ENCODE measurements at places on chromosomes 6 and 20.
A peak's percentile ranks its signal among the peaks of the same experiment; 100 is the strongest.

DNA sequence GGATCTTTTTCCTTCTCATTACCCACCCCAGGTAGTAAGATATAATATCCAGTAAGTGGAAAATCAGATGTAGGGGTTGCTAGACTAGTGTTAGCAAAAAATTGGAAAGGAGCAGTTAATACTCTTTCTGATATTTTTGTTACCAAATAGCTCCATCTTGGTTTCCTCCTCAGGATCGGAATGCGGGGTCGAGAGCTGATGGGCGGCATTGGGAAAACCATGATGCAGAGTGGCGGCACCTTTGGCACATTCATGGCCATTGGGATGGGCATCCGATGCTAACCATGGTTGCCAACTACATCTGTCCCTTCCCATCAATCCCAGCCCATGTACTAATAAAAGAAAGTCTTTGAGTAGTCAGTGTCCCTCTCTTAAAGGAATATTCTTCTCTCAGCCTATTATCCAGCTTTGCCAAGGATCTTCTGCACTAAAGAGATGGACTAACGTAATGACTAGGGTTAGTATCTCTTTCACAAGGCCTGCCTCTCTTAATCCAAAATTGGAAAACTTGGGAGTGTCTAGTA lies 1.5 kb downstream of the ROMO1 start:
- DNase-seq = no peak

DNA sequence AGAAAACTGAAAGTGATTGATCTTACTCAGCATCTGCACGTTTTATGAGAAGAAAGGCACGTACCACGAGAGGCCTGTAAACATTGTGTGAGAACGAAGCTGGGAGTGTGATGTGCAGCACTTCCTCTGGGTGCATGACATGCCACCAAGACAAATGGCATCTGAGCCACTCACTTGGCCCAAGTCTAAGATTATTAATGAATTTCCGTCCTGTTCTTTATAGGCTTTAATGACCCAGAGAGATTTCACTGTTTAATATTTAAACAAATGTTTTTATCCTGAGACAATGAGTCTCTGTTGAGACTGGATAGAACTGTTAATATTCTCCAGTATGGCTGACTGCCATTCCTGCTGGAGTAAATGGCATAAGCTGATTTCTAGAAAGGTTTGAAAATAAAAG lies 172.6 kb upstream of the PHACTR1 start:
- no peak for DNase-seq

- DNase-seq = peak; percentile 71
Measured at GRCh38 chr6:148342350-148343046, at the start of gene SASH1. TSS of gene SASH1 (plus strand) at chr6:148342838. CDS start at chr6:148343068, 230 bp downstream.

- DNase-seq = no peak
Measured at GRCh38 chr6:139641376-139641775, 266.9 kb upstream of the CITED2 start.

DNA sequence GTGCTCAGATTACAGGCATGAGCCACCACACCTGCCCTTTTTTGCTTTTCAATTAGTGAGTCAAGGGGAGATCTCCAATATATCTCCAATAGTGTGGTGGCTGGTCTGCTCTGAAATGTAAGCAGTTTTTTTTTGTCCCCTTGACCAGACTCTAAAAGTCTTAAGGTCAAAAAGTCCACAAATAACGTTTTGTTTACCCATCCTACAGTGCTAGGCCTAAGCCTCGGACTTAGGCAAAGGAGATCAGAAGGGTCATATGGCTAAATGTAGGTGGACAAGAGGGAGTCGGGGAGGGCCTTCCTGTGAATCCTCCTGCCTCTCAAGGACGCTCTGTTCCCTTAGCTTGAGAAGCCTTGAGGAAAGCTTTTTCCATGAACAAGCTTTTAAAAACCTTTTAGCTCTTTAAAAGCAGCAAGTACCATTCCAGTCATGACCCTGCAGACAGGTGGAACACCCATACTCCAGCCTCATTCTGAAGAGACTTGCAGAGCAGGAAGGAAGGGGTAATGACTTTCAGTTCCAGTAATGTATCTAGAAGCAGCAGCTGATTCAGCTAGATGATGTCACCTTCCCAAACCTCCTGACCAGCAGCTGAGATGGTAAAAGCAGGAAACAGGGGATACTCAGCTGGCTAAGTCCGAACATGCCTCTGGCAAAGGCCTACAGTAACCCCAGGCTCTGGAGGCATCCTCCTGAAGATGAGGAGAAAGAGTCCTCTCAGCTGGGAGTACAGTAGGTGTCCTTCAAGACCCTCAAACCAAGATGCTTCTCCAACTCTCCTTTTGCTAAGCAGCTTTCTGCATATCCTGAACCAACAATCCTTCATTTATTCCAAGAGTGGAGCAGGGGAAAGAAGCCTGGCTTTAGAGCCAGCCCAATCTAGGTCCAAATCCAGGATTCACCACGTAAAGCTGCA lies 23.6 kb downstream of the BCL2L1 start:
- peak; percentile 79 for DNase-seq

GRCh38 chr6:162385980-162386379 lies 341.6 kb downstream of the PRKN start:
- DNase-seq = no peak

DNA sequence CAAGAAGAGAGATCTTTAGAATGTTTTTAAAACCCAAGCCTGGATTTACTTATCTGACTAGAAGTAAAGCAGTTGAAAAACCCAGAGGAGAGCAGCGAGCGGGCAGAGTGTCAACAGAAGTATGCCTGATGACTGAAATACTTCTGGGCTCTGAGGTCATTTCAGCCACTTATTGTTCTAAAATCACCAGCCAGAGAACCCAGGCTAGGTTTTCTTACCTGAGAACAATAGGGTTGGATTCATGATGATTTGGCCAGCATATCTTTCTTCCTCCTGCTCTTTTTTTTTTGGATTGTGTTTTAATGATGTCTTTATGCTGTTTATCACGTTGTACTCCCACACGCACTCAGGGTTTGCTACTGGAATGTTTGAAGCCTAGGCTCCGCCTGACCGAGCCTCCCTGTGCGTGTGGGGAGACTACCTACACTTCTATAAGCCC lies 63.0 kb upstream of the KIF25 start:
- no peak for DNase-seq

GRCh38 chr6:129865013-129865412 lies 3.9 kb upstream of the TMEM244 start:
- no peak for DNase-seq

GRCh38 chr6:145475794-145476396 lies 259.4 kb downstream of the EPM2A start:
- DNase-seq = no peak

- DNase-seq = no peak
Measured at GRCh38 chr20:39861381-39861780, 827.7 kb downstream of the MAFB start.

GRCh38 chr6:38728203-38728602 lies 13.1 kb downstream of the DNAH8 start:
- DNase-seq = no peak

DNA sequence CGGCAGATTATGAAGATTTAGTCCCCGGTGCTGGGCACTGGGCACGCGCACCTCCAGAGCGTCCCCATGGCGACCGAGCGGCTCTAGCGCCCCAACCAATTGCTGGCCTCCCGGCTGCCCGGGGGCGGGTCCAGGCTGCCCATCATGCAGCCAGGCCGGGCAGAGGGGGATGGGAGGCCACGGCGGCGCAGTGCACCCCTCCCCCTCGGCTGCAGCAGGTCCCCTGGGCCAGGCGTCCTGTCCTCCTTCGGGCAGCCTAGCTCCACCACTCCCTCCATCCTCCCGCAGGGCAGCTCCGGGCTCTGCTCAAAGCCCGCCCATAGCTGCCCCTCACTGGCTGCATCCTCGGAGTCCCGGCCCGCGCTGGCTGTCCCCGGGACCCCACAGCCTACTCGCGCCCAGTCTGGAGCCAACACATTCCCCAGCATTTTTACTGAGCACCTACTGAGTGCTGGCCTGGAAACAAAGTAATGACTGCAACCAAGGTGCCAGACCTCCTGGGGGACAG lies 99.4 kb downstream of the ASXL1 start:
- DNase-seq = no peak

DNA sequence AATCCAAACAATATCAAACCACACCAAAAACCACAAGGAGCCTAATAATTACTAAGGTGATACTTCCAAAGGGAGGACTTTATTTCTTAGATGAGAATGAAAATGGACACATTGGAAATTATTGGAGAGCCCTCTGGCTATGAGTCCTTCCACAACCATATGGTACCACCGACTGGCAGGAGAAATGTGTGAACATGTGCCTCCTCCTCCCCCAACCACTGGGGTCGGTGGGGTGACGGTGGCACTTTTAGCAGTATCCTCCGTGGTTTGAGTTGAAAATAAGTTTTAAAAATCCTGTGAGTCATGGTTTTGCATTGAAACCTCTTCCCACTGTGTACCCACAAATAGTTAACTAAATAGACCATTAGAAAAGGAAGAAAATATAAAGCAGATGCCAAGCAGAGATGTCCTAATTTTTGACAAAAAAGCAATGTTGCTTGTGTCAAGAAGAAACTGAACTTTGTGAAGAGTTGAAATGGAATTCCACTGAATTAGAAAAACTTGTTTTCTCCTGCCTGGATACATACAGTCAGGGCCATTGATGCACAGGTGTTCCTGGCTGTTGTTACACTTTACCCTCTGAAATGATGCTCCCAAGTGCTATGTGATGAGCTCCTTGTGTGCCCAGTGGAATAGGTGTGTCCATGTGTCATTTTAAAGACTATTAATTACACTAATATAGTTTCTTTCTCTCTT lies 3.2 kb downstream of the EDN1 start:
- DNase-seq = no peak

GRCh38 chr6:14974792-14975470 lies 270.9 kb upstream of the JARID2 start:
- no peak for DNase-seq

DNA sequence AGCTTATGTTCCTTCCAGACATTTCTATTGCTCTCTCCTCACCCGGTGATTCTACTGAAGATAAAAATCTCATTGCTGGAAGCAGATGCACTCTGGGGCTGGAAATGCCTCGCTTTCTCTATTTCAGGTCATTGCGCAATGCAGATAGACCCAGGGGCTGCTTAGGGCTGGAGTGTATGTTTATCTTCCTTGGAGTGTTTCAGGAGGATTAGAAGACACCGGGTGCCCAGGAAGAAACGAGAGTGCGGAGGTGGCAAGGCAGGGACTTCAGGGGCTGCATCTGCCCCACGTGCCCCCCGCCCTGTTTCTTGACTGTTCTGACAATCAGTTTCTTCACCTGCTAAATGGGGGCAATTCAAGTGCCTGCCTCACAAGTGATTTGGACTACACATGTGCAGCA lies 45.6 kb upstream of the IYD start:
- DNase-seq = no peak

GRCh38 chr6:72657407-72658197 lies 35.7 kb downstream of the KCNQ5 start:
- DNase-seq = no peak

DNA sequence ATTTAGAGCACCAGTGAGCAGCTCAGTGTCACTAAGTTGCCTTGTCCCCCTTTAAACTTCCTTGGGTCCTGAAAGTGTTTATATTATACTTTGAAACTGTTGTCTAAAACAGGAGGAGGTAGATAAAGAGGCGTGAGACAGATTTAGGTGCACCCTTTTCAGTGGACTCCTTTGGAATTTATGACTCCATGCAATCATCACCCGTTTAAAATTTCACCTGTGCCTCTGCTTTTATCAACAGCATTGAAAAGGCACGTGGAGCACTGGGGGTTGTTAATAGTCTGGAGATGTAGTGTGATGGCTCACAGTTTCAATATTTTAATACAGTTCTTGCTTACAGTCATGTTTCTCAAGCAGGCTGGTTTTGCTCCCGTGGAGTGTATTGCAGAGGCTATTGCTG lies 162.2 kb downstream of the PHACTR1 start:
- no peak for DNase-seq

DNA sequence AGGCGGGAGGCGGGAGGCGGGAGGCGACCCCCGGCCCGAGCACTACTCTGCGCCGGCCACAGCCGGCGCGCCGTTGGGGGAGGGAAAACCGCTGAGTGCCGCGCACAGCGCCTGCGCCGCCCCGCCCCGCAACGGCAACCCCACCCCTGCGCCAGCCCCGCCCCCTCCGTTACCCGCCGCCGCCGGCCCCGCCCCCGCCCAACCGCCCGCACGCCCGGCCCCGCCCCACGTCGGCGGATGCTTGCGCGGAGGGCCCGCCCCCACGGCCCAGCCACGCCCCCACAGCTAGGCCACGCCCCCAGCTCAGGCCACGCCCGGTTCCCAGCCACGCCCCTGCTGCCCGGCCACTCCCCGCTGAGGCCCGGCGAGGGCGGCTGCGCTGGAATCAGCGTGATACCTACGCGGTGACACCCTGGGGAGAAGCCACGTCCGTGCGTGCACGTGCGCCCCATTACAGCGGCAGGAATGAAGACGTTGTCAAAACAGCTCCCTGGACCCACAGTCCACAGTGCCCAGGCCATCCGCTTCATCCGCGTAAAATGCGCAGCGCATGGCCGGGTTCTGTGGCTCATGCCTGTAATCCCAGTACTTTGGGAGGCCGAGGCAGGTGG lies at the start of gene TCFL5:
Gene TCFL5, minus strand, starts transcription at position 97 of the 611 bp plus-strand sequence. CDS start 152 bp downstream, outside the sequence.
- peak; percentile 89 for DNase-seq

- no peak for DNase-seq
Measured at GRCh38 chr6:111711476-111711875, 105.8 kb upstream of the TRAF3IP2 start.

- no peak for DNase-seq
Measured at GRCh38 chr6:126631363-126631762, 291.4 kb downstream of the CENPW start.

- no peak for DNase-seq
Measured at GRCh38 chr6:18897350-18897749, 510.2 kb downstream of the RNF144B start.

DNA sequence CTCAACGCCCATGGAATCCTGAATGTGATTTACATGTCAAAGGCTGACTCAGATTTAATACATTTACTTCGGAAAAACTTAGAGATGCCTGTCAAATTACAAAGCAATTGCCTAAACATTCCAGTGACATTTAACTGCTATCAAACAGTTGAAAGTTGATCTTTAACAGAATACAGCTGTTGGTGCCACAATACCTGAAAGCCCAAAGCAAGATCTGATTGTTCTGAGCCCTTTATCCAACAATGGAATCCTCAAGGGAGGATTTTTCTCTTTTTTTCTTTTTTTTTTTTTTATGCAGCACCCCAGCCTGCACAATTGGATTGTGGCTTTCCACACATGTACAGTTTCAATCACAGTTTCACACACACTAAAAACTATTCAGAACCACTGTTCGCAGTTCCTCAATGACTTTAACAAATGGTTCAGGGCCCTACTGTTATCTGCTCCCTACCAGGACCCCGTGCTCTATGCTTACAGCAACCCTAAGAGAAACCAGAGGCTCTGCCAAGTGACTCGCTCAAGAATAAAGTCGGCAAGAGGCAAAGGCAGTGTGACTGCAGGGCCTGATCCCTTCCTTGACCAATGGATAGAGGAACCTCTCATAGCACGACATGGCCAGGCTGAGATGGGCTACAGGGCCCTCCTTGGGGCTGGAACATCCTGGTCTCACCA lies 33.3 kb downstream of the EPB41L2 start:
- DNase-seq = no peak

DNA sequence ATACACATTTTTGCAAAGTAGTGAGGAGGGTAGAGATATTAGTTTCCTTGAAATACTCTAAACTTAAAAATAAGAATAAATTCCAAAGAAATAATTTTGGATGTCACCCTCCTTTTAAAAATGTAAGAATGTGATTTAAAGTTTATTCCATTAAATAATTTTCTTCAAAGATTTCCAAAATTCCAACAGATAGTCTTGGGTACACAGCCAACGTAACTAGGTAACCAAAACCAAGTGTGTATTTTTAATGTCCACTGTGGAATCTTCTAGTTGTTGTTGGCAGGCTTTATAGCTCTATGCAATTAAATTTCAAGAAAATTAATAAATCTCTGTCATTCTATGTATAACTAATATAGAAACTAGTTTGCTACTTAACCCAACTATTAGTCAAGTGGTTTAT lies 101.3 kb downstream of the COL21A1 start:
- no peak for DNase-seq

Data from LoVo (cell line).